ENCODE measurements at places on chromosomes 3 and 15. TPM values are rescaled to one million over a fixed set of nuclear protein-coding genes. Genes with fewer than 3 reads are reported as not detected.

DNA sequence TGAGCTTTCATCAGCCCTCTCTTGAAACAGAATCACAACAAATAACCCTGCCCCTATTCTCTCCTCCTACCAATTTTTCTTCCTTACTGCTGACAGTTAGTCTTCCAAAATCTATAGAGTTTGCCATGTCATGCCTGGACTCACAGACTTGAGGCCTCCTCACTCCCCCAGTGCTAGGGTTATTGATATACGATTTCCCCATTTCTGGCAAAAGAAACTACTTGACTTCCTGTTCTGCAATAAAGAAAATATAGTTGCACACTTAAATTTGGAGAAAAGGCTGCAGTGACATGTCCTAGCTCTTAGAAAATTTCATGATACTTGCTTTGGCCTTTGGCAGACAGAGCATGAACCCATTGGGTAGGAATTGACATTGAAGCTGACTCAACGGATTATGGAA, 75.9 kb downstream of the CYP19A1 start:
- no peak overlapping the region for H3K27ac ChIP-seq
- no peaks in the 10 kb centered on the region for H3K4me1 ChIP-seq
- no peaks in the 10 kb centered on the region for H3K36me3 ChIP-seq
- DNase-seq: no peak
- no peaks in the 10 kb centered on the region for H3K27me3 ChIP-seq

DNA sequence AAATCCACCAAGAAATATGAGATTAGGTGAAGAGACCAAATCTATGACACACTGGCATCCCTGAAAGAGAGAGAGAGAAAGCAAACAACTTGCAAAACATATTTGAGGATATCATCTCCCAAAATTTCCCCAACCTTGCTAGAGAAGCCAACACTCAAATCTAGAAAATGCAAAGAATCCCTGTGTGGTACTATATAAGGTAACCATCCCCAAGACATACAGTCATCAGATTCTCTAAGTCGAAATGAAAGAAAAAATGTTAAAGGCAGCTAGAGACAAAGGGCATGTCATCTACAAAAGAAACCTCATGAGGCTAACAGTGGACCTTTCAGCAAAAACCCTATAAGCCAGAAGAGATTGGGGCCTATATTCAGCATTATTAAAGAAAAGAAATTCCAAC, 622.1 kb upstream of the LMCD1 start:
- peaks cover 4% of the 10 kb centered on the region for H3K4me1 ChIP-seq
- no peak overlapping the region for H3K27ac ChIP-seq
- DNase-seq: no peak
- no peak overlapping the region for H3K4me3 ChIP-seq
- H3K27me3 ChIP-seq: no peaks in the 10 kb centered on the region

- no peak for DNase-seq
- H3K36me3 ChIP-seq: no peaks in the 10 kb centered on the region
- H3K27me3 ChIP-seq: no peaks in the 10 kb centered on the region
- H3K4me1 ChIP-seq: no peaks in the 10 kb centered on the region
- H3K27ac ChIP-seq: no peak overlapping the region
Observed at GRCh38 chr15:77974416-77975331, 102.8 kb downstream of the TBC1D2B start.

- H3K4me3 ChIP-seq: no peak overlapping the region
- no peaks in the 10 kb centered on the region for H3K4me1 ChIP-seq
- DNase-seq: no peak
- H3K36me3 ChIP-seq: no peaks in the 10 kb centered on the region
Observed at GRCh38 chr3:105222568-105223093, 144.1 kb upstream of the ALCAM start.

DNA sequence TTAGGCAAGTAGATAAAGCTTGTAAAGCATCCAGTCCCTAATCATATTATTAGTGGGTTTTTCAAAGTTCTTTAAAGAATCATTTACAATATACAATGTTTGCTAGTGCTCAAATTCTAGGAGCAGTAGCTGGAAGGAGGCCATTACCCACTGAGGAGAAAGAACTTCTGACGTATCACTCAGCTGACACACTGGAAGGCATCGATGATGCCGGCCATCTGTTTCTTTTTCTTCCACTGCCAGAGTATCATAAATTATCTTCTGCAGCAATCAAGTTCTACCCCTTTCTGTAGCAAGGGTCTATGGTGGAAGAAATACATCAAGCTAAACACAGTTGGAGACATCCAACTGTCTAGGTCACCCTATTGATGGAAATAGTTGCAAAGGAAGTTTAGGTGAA, 243.2 kb upstream of the LRRN1 start:
- DNase-seq: no peak
- H3K4me3 ChIP-seq: no peak overlapping the region
- H3K4me1 ChIP-seq: peaks cover 2% of the 10 kb centered on the region
- no peaks in the 10 kb centered on the region for H3K27me3 ChIP-seq
- H3K27ac ChIP-seq: no peak overlapping the region

The PLSCR2 gene
- 1.0 TPM for total RNA-seq

Measured in aorta (tissue), 5 donors.